Retinal pigment epithelial cell (primary cell): ENCODE measurements at places on chromosomes 5 and 9.
A peak's percentile ranks its signal among the peaks of the same experiment; 100 is the strongest.

GRCh38 chr5:10624679-10625078 lies 60.8 kb downstream of the ANKRD33B start:
- no peak for DNase-seq

GRCh38 chr5:179795863-179796833 lies 2.4 kb downstream of the LTC4S start:
- no peak for DNase-seq

DNA sequence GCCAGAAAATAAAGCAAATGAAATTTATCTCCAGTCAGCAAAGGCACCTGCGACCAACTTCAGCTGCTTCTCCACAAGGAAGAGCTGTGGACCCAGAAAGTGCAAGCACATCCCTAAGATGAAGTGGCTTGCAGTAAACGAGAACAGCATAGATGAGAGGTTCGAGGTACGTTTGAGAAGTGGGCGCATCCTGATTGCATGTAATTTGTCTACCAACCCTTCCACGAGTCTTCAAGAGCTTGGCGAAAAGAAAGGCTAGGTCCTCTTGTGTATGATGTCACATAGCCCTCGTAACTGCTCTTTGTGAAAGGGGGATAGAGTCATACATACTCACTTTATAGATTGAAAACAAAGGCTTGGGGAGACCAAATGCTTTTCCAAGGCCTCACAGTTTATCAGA lies 6.0 kb upstream of the LCP2 start:
- no peak for DNase-seq

- DNase-seq = peak; percentile 47
These were observed 759.3 kb upstream of the TYRP1 start for GRCh38 chr9:11933926-11934325.
